GM23338 (cell line): ENCODE measurements at places on chromosomes 16 and 17. TPM values are rescaled to one million over a fixed set of nuclear protein-coding genes. Genes with fewer than 3 reads are reported as not detected.

DNA sequence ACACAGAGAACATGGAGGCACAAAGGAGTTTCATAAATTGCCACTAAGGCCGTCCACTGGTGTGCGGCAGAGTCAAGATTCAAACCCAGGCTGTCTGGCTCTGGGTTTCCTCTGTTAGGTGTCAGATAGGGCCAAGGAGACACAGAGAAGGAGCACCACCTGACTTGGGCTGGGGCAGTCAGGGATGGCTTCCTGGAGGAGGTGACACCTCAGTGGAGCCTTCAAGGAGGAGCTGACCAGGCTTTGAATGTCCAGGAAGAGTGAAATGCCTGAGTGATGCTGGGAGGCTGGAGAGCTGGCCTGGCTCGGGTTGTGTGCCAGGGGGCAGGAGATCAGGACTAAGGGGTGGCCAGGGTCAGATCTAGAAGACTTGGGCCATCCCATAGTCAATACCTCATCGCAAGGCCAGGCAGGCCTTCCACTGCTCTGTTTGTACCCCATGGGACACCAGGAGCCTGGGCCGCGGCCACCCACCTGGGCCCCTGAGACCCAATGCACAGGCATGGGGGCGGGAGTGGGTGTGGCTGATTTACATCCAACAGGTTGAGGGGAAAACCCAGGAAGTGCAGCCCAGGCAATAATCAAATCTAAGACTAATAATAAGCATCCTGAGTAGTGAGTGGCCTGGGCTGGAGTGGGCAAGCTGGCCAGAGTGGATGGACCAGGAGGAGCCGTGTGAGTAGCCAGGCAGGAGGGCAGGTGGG lies 73.7 kb downstream of the USP22 start:
- no peak for DNase-seq

DNA sequence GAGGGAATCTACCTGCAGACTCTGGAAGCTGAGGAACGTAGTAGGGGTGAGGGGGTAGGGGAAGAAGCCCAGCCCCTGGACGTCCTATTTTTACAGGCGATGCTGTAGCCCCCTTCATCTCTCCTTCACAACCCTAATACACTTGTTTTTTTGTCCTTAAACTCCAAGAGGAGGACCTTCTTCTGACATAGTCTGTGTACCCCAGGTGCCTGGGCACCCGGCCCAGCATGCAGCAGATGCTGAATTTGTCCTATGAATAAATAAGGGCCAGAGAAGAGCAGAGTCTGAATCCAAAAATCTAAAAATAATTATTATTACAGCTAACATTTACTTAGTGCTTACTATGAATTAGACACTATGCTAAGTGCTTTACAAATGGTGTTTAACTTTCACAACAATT lies 5.1 kb downstream of the KIF18B start:
- DNase-seq = no peak

- DNase-seq = no peak
Observed at GRCh38 chr16:75062976-75063346, 53.6 kb downstream of the LDHD start.

DNA sequence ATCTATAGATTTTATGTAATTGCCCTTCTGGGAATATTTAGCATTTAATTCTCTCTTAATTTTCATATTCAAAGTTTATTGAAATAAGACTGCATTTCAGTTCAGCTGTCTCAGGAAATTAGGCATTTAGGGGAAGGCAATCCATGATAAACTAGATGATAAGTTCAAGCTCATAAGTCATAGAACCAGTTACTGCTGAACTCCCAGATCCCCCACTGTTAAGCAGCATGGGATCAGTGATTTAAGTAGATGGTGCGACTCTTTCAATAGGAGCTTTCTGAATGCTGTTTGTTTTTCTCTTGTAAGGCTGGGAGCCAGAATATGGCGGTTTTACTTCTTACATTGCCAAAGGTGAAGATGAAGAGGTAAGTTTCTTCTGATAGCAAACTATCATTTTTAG lies 23.8 kb downstream of the OGFOD1 start:
- no peak for DNase-seq

DNA sequence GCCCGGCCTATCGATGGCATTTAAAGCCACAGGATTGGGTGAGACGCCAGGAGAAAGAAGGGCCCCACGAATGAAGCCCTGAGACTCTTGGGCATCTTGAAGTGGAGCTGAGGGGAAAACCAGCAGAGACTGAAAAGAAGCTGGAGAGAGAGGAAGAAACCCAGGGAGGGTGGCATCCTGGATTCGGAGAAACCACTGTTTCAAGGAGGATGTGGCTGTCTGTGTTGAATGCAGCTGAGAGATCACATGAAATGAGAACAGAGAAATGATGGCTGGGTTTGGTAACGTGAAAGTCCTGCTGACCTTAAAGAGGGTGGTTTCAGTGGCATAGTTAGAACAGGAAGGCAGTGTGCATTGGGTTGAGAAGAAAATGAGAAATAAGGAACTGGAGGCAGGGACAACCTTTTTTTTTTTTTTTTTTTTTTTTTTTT lies 3.8 kb downstream of the TNFSF12 start:
- DNase-seq = no peak

Gene BEAN1
- polyA plus RNA-seq = 0.10 TPM in 1 of 2 replicates, not detected in the other

Gene NPIPA8
- not detected in 2 replicates for polyA plus RNA-seq

Gene NLRC3
- 0.11 and 0.28 TPM in 2 replicates for polyA plus RNA-seq

Gene HYDIN
- 1.8 and 3.1 TPM in 2 replicates for polyA plus RNA-seq

Gene TBC1D28
- not detected in 2 replicates for polyA plus RNA-seq
